Stimulated activated CD4-positive, alpha-beta T cell treated with anti-CD3 and anti-CD28 coated beads, TNF-alpha, amount 100 ng/mL, for 48 hours (primary cell): ENCODE measurements at places on chromosomes 6 and 20.

- DNase-seq, result no peak
Measured at GRCh38 chr20:21555470-21556120, 41.7 kb upstream of the NKX2-2 start.

- DNase-seq, result no peak
Measured at GRCh38 chr20:25070821-25071473, 11.0 kb downstream of the VSX1 start.

DNA sequence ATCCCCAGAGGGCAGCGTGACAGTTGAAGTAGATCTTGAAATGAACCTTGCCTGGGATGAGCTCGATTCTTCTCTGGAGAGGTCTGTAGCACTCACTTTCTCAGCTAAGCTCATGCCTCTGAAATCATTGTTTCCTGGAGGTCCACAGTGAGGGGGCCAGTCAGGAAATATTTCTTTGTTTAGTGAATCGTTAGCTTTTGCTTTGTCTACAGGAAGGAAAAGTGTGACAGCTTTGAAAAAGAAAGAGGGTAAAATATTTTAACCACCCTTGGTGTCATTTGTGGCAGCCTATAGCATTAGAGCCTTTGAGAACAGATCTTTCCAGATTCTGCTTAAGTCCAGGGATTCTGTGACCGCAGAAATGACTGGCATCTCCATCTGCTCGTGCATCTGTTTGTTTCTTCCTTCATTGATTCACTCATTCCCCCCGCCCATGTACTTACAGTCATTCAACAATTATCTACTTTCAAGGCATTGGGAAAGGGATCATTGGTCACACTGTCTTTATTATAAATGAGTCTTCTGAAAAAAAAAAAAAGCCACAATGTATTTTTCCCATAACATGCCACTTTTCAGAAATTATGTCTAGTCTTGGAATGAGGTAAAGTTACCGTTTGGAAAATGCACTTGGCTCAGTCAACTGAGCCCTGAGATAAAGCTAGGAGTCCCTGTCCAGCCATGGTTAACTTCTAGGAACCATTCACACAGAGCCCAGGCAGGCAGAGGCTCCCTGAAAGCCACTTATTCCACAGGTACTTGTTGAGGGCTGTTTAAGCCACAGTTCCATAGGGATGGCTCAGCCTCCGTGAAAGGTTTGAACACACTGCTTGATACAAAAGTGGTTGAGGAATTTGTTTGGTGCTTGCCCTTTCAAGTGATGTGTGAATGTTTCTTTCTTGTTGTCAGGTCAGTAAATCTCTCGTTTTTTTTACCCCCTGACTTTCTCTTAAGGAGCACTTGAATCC, 86.0 kb downstream of the TIAM2 start:
- DNase-seq, result no peak

DNA sequence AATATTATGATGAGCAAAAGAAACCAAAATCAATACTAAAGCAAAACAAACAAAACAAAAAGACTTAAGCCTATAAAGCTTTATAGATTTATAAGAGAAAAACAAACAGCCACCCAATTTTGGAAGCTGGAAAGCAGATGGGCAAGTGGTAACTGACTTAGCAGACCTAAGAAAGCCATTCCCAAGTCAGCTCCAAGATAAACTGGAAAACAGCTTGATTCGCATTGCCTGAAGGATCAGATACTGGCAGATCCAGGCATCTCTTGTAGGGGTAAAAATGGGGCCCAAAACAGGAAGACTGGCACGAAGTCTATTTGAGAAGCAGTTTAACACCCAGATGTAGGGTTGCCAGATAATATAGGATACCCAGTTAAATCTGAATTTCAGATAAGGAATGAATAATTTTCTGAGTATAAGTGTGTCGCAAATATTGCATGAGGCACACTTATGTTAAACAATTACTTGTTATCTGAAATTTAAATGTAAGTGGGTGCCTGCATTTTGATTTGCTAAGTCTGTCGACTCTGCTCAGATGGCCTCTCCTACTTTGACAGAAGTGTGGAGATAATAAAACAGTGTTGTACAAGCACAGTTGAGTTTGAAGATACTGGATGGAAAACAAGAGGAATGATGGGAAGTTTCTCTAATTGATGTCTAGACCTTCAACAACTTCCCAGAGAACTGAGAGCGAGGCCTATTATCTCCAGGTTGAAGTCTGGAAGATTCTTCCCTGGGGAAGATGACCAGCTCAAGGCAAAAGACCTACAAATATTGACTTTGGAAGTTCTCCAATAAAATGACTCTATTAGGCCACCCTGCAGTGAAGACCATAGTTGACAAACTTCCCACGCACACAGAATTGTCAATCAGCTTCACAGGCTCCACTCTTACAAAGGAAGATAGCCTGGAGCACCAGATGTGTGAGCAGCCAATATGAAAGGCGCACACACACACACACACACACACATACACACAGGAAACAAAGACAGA, 113.4 kb downstream of the FAM50B start:
- DNase-seq, result no peak

DNA sequence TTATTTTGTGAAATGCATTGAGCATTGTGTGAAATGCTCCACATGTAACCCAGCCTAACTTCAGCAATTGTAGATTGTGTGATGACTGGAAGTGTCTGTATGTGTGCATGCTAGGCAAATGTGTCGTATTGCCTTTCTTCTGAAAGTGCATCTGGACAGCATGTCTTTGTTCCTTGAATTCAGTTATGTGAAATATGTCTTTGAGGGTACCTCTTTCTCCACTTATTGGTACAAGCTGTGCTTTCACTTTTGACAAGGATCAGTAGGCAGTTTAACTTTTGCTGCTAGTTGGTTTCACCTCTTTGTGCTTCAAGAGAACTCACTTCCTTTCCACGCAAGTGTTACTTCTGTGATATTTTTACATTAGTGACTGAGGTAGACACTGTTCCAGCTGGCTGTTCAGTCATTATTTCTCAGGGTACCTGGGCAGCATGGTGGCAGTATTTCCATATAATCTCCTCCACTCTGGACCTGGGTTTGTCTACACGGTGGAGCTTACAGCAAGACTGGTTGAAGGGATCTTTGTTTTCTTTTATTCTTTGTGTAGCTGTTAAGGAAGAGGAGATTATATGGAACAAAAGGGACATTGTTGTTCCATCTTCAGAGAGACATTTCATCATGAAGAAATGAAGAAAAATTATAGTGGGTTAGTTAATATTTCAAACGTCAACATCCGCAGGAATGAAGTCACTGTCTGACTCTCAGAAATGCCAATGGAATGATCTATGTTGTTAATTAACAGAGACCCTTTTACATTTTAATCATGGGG, 175.4 kb downstream of the UTRN start:
- no peak for DNase-seq

GRCh38 chr20:47610945-47611250, 109.2 kb downstream of the NCOA3 start:
- no peak for DNase-seq
